ENCODE measurements at places on chromosomes 7 and 10. TPM values are rescaled to one million over a fixed set of nuclear protein-coding genes. Genes with fewer than 3 reads are reported as not detected.

GRCh38 chr10:34240039-34240438 lies 575.1 kb downstream of the PARD3 start:
- DNase-seq = no peak

GRCh38 chr7:88299126-88299525 lies 7.6 kb downstream of the STEAP4 start:
- DNase-seq = no peak

Gene TMEM270
- total RNA-seq = not detected

GRCh38 chr10:13365831-13366230 lies 17.7 kb upstream of the SEPHS1 start:
- no peak for DNase-seq

Gene FRMD4A
- 65.5 TPM for total RNA-seq

DNA sequence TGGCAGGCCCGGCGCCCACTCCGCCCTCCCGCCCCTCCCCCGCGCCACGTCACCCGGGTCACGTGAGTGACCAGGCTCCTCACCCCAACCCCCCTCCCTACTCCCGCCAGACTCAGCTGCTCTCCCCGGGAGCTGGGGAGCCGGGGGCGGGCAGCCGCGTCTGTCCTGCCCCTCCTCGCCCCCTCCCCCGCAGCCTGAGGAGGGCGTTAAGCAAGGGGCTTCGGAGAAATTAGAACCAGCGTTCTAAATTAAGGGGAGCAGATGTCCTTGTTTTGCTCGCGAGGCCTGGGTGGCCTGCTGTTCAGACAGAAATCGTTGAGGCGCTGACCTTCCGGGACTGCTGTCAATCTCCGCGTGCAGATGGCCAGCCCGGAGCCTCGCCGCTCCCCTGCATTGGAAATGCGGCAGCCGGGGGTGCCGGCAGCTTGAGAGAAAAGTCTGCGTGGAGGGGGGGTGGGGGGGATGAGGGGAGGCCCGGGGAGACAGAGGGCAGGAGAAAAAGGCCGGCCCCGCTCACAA lies 102.2 kb upstream of the ZNF438 start:
- peak; percentile 26 for DNase-seq

Gene RPP30
- total RNA-seq = 48.0 TPM

DNA sequence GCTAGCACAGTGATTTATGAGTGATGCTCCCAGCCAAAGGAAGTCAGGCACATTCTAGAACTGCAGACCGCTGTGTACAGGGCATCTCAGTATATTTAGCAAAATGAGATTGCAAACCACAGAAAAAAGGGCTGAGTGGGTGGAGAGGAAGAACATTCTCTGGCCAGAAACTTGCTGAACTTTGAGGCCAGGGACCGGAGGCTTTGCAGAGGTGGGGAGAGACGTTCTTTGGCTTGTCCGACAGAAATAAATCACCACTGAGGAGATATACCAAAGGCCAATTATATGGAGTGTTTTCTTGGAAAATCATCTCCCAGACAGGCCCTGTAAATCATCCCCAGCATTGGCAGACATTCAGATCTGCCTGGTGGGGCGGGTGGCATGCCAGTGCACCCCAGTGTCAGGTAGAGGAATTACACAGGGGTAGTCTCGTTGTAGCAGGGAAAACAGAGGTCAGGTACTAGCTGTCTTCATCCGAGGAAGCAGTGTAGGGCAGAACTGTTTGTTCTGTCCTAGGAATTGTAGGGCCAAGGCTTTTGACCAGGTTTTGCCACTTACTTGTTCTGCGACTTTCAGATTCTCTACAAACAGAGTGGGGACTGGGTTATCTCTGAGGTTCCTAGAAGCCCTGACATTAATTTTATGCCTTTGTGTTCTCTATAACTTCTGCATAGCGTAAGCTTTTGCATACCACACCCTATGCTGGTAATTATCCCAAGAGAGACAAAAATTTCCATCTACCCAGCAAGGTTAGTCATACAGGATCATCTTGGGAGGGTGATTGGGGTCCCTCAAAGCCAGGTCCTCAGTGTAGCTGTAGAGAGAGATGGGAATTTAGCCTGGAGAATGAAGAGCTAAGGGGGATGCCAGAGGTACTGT lies 655.6 kb downstream of the LRMDA start:
- peak; percentile 4 for DNase-seq

DNA sequence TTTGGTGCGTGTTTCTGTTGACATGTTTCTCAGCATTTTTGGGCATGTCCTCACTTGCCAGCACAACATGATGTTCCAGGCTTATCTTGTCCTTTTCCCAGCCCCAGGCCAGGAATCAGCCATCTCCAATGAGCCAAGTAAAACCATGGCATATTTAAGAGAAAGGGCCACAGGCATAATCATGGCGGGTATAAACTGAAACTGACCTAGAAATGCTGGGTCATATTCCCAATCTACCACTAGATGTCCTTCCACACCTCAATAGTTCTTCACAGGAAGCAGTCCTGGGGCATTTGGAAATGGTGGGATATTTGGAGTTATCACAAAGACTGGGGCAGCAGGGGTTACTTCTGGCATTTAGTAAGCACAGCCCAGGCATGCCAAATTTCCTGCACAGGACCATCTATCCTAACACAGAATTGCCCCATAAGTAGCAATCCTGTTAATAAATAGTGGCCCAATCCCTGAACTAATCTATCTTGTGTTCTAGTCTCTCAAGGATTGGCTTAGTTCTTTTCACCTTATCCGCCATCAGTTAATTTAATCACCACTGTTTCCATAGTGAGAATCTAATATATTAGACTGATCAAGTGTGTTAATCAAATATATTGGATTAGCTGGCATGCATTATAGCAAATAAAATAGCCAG lies 101.6 kb downstream of the NPSR1 start:
- DNase-seq = no peak

DNA sequence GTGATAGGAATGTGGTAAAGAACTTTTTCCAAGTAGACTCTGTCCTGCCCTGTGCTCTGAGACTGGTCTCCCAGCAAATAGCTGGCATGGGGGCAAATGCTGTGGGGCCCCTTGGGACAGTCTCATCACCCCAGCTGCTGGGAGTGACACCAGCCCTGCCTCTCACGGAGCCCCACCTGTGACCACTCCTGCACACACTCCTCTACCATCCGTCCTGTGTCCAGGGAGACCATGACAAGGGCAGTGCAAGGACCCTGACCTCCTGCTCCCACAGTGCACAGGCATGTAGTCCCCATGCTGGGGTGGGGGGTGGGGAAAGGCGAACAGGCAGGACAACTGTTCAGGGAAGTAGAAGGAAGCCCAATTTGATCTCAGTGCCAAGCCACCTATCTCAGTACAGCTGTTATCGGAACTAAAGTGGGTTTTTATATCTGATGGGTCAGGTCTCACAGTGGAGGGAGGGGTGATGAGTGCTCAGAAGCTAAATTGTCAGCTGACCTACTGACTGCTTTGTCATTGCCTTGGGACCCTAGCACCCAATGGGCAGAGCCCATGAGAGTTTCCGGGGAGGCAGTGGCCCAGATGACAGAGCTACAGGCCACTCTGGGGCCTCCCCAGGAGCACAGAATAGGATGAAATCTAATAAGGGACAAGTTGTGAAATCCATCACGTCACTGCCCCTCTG lies 24.5 kb downstream of the VSTM4 start:
- no peak for DNase-seq

GRCh38 chr7:114083166-114084001 lies 164.6 kb upstream of the PPP1R3A start:
- DNase-seq = no peak

- DNase-seq = no peak
These were observed 26.7 kb downstream of the DMBT1 start for GRCh38 chr10:122587098-122587760.

- no peak for DNase-seq
These were observed 107.2 kb upstream of the FAM180A start for GRCh38 chr7:135855846-135856245.

GRCh38 chr10:77618117-77618516 lies 19.5 kb downstream of the KCNMA1 start:
- no peak for DNase-seq

DNA sequence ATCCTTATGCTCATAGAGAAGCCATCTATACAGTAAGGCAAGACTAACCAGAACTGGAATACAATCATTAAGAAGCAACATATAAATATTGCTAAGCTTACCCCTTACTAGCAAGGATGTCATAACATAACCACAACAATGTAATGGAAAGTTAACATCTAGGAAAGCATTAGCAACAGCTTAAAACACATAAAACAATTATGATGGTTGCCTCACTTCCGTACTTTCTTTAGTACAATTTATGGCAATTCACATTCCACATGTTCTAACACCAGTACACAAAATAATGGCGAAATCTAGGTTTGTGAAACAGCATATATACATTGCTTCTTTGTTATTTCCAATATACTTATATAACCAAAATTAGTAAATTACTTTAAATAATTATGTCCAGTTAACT lies 195.0 kb downstream of the AHR start:
- no peak for DNase-seq

Gene ZNF365
- total RNA-seq = not detected

Gene PARG
- total RNA-seq = 26.4 TPM

DNA sequence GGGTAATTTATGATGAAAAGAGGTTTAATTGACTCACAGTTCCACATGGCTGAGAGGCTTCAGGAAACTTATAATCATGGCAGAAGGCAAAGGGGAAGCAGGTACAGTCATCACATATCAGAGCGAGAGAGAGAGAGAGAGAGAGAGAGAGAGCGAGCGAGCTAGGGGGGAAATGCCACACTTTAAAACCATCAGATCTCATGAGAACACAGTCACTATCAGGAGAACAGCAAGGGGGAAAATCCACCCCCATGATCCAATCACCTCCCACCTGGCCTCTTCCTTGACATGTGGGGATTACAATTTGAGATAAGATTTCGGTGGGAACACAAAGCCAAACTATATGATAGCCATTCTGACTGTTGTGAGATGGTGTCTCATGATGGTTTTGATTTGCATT lies 576.3 kb downstream of the GFRA1 start:
- no peak for DNase-seq

Gene TRIM73
- total RNA-seq = 3.6 TPM

Gene ST7
- total RNA-seq = 46.0 TPM

DNA sequence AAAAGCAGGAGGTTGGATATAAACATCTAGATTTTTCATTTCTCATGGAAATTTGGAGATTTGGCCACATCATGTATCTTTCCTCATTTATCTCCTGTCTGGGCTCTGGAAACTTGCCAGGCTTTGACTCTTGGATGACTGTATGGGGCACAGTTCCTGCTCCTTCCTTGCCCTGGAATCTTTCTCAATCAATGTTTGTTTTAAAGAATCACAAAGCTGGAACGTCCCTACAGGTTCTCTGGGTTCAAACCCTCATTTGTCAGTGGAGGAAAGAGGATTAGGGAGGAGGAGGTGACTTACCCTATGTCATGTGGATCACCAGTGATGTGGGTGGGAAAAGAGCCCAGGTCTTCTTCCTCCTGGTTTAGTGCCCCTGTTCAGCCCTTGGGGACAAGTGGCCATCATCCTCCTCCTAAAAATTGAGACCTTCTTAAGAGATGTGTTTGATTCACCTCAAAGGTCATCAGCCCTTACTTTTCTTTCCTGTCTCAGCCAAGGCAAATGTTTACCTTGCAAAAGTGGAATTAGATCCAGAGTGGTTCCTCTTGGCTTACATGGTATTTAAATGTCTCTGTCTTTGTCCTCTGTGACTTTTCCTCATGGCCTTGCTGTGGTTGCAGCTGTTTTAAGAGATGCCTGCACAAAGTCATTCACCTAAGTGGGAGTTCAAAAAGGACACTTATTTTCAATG lies 38.8 kb upstream of the PDZD8 start:
- DNase-seq = no peak

Gene GIMAP2
- total RNA-seq = 29.8 TPM

GRCh38 chr7:1664711-1665548 lies 5.1 kb upstream of the ELFN1 start:
- no peak for DNase-seq

DNA sequence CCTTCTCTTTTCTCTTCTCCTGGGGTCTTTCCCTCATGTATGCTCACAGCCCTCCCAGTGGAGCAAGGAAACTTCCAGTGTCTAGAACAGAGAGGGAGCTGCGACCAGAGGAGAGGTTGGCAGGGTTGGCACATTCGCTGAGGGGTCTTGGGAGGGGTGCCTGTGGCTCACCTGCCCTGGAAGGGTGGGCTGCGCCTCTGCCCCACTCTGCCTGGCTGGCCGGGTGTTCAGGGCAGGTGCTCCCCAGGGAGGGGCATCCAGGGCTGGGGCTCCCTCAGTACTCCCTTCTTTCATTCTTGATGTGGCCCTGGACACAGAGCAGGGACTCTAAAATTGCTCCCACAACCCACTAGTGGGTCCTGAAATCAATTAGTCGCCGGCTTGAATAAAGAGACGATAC lies 16.9 kb downstream of the SHH start:
- DNase-seq = no peak

Gene RASSF4
- 21.1 TPM for total RNA-seq

Gene CDC14C
- not detected for total RNA-seq

DNA sequence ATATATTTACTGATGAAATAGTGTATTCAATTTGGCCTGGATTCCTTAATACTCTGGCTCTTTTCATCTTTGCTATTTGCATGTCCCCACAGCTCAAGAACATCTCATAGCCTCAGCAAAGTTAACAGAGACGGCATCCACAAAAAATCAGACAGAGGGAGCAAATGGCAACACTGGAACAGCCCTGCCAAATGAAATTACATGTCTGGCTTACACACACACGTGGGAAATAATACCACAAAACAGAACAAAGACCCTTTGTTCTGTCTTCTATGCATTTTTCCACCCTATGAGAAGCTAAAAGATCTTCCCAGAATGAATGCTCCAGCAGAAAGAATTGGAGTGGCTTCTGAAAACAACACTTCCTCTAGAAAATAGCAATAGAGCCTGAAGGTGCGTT lies 139.5 kb downstream of the ALOX5 start:
- no peak for DNase-seq

DNA sequence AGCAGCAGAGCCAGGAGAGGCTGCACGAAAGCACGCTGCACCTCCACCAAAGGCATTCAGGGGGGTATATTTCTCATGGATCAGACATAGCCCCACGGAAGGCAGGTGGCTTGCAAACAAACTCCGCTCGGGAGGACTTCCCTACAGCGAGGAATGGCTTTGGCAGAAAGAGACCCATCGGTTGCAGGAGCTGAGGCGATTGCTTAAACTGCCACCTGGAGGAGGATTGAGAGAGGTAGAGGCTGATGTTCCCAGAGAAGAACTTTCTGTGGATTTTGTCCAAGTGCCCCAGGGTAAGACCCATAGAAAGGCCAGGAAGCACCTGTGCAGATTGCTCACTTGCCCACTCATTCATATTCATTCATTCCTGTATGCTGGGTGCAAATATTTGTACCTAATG lies 89.1 kb downstream of the NEUROD6 start:
- DNase-seq = no peak

DNA sequence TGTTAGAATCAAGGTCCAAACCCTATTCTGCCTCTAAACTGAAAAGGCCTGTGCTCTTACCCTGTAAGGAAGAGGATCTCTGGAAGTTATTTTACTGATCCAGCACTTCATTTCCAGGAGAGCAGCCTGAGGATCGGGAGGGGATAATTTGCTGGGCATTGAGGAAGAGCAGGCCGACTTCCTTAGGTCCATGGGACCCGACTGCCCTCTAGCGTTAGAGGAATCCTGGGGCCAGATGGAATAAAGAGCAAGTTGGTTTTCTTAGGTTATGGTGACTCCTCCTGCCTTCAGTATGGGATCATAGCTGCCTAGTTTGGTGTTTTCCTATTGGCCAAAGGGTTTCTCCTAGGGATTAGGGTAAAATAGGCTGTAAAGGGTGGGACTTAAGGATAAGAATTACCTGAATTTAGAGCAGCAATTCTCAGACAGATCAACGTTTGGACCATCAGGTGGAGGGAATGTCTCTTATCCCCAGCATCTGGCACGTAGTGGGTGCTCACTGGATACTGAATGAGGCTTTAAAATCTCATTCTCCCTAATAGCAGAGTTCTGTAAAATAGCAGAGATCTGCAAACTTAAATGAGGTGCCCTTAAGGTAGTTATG lies 40.0 kb upstream of the SORBS1 start:
- peak; percentile 5 for DNase-seq

- no peak for DNase-seq
These were observed 223.4 kb downstream of the MGMT start for GRCh38 chr10:129690248-129691070.

Gene NAMPT
- 102 TPM for total RNA-seq

All from GM12878 (cell line).